Prostate gland (tissue), 2 donors: ENCODE measurements at places on chromosomes 6 and 20. TPM values are rescaled to one million over a fixed set of nuclear protein-coding genes. Genes with fewer than 3 reads are reported as not detected.

The SLC35D3 gene
- 0.23 TPM for total RNA-seq

The SEL1L2 gene
- total RNA-seq, result not detected

DNA sequence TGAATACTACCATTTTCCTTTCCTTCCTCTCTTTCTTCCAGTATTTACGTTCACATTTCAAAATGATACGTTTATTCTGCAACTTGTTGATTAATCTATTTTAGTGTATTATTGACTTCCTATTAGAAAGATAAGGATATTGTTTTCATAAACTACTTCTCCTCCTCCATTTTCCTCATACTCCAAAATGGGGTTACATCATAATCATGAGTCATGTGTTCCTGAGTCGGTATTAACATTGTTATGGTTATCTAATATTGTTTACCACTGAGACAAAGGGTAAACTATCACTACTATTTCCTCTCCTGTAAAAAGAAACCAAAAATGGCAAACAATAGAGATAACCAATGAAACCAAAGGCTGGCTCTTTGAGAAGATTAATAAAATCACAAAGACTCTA lies 126.5 kb upstream of the CDYL start:
- no peak overlapping the region for H3K4me3 ChIP-seq
- no peak for DNase-seq
- H3K27me3 ChIP-seq, result no peaks in the 10 kb centered on the region
- H3K36me3 ChIP-seq, result no peaks in the 10 kb centered on the region

GRCh38 chr6:136469154-136469553 lies 81.1 kb downstream of the MAP7 start:
- no peaks in the 10 kb centered on the region for H3K4me1 ChIP-seq
- DNase-seq, result no peak
- H3K27me3 ChIP-seq, result no peaks in the 10 kb centered on the region
